ENCODE measurements at places on chromosomes 3 and 15.
A peak's percentile ranks its signal among the peaks of the same experiment; 100 is the strongest.

DNA sequence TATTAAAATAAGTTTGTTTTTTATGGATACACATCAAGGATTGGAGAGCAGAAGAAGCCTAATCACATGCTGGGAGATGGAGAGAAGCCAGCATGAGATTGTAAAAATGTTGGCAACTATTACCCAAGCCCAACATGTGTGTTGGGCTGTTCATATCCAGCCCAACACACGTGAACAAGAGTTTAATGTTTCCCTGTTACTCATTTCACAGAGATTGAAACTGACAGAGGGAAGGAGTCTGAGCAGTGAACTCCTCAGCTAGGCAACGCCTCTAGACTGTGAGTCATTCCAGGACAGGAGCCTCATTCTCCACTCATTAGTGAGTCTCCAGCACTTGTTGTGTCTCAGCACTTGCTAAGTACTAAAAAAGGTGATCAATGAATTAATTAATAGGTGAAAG, 43.2 kb upstream of the CMSS1 start:
- DNase-seq, result no peak

DNA sequence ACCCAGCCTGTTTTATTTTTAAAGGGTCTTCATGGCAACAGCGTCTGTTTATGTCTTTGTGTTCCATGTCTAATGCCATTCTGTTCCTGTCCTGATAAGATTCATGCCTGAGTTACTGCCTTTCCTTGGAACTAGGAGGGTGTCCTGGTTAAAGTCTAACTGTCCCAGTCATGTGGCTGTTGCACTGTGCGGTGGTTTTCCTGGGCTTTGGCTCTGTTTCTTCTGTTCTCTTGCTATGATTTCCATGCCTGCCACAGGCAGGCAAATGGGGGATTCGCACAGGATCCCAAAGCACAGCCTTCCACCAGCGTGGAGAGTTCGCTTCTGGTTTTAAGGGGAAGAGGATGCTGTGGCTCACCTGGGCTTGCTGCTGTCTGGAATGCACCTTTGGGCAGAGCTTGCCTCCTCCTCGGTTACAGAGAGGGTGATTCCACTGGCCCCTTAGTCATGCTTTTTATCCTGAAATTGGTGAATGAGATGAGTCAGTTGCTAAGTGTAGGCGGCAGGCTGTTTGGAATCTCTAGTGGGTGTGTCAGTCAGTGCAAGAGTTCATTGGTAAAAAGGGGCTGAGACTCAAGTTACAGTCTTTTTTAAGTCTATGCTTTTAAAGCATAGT, 86.8 kb downstream of the CCK start:
- no peak for DNase-seq

- DNase-seq, result no peak
Measured at GRCh38 chr3:126932188-126932931, 50.6 kb upstream of the PLXNA1 start.

DNA sequence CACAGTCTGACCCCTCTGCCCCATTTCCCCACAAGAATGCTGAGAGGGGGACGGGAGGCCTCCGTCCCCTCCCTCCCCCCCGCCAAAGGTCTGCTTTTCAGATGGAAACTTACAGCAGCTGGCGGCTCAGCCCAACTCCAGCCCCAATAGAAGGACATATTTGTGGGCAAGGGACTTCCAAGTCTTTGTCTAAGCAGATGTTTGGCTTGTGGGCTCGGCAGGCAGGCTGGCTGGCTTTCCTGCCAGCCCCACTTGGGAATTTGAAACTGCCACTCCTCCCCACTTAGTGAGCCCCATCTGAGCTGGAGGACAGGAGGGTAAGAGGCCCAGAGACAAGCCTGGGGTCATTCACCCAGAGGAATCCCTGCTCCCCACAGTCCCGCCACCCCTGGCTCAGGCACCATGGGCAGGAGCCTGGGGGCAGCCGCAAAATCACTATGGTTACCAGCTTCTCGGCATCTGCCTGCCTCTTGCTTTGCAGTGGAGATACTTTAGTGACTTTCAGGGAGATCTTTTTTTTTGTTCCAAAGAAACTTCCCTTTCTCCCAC, 53.6 kb downstream of the LMCD1 start:
- no peak for DNase-seq

DNA sequence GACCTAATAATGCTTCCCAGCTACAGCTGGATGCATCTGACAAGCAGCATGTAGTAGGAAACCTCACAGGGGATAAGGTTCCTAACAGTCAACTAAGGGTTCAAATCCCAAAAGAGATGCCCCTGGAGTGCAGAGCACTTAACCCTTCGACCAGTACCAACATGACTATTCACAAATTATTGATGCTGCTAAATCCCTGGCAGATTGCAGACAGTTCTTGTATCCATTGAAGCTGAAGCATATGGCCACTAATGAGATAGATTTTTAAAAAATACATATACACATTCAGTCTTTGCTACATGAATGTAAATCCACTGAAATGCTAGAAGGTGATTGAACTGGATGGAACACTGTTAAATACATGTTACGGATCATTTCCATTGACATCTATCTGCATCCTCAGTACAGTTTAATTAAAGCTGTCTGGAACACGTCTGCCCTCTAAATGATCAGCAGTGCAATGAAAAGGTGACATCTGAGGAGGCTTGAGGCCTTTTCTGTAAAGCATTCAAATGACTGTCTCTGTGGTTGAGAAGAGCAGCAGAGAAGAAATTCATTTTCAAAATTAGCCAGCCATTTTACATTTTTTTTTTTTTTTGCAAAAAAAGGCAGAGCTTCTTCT, 19.5 kb upstream of the NANOGP8 start:
- no peak for DNase-seq

DNA sequence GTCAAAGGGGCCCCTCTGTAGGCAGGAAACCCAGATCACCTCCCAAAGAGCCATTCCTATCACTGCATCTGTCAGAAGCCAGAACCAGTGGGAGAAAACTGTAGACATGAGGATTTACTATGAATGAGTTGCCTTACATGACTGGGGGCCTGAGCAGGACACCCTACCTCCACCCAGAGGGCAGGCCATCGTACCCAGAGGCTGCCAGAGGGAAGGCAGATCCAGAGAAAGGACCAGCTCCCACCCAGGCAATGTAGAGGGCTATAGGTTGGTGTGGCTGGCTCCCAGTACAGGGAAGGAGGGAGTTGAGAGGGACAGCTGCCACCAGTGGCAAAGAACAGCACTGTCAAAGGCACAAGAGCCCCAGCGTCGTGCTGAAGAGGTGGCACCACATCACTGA, 233.2 kb downstream of the OCA2 start:
- DNase-seq, result no peak

- DNase-seq, result peak; percentile 46
Measured at GRCh38 chr15:90221246-90221900, 12.4 kb downstream of the CIB1 start.

DNA sequence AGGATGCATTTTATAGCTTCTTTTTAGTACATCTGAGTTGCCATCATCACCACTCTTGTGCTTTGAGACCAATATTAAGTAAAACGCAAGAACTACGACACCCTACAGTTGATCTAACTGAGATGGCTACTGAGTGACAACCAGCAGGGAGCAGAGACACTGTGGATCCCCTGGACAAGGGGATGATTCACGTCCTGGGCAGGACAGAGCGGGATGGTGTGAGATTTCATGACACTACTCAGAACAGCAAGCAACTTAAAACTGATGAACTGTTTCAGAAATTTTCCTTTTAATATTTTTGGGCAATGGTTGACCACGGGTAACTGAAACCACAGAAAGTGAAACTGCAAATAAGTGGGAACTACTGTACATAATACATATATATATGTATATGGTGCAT, 299.2 kb downstream of the ADAMTS17 start:
- DNase-seq, result no peak

GRCh38 chr15:82072926-82073537, 27.2 kb upstream of the MEX3B start:
- DNase-seq, result no peak

DNA sequence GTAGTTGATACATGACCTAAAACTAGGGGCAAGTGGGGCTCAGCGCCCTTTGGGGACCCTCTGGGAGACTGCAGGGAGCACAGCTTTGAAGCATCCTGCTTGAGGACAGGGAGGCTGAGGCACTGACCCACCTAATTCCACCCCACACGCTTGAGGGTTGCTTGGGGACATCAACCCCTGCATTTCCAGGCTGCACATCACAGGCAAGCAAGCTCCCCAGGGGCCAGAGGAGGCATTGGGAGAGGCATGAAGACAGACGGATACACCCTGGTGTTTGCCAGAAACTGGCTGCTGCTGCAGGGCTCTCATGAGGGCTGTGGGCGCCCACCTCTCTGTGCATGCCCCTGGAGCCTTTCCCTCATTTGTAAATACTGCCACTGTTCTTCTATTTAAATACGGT, 99.3 kb downstream of the ABHD5 start:
- DNase-seq, result no peak

DNA sequence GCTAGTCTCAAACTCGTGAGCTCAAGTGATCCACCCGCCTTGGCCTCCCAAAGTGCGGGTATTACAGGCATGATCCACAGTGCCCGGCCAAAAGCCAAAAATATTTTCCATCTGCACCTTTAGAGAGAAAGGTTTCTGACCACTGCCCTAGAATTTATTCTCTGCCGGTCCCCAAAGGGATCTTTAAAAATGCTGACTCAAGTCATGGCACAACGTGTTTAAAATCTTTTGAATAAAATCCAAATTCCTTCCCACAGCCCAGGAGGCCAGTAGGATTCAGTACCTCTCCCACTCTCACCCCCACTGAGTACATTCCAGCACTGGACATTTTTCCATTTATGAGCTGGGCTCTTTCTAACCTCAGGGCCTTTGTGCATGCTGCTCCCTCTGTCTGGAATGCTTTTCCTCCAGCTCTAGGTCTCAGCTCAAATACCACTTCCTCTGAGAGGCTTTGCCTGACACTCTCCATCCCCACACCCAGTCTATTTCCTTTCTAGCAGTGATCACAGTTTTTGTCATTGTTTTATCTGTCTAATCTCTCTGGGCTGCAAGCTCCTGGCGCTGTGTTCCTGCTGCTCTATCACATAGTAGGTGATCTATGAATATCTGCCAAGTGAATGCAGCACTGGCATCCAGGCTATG, 502.9 kb downstream of the SHQ1 start:
- no peak for DNase-seq

DNA sequence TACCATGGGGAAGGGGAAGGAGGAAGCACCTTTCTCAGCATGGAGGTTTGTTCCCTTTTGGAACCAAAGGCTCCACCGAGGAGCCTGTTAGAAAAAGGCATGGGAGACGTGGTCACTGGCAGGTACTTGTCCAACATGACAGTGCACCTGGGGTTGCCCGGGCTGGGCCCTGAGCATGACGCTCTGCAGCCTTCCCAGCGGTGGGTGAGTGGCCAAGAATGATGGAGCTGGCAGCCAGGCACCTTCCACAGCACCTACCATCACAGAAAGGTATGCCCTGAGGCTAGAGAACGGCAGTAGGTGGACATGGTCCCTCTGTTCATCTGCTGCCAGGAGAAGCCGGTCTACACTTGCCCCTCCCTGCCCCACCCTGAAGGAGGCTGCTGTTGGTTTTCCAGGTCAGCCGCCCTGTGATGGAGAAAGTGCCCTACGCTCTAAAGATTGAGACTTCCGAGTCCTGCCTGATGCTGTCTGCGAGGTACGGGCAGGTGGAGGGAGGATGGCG, 29.0 kb upstream of the NR2C2 start:
- no peak for DNase-seq

- peak; percentile 82 for DNase-seq
Measured at GRCh38 chr3:196604548-196604947, 34.9 kb upstream of the NRROS start.

DNA sequence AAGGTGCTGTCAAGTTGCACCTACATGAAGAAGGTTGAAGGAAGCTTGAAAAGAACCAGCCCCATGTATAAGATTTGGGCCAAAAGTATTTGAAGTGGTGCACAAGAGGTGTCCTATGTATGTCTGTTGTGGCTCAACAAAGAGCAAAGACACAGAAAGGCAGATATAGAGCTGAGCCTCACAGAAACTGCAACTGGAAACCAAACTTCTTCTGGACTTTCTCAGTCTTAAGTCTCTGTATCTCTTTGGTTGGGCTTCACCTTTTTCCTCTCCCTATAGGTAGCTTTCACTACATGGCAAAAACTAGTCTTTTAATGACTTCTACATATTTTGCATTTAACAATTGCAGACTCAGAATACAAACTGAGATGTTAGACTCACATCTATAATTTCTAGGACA, 8.8 kb upstream of the CMC1 start:
- DNase-seq, result no peak

- DNase-seq, result no peak
Measured at GRCh38 chr3:176953106-176954060, 243.9 kb downstream of the TBL1XR1 start.

GRCh38 chr3:162353414-162353813, 856.8 kb downstream of the OTOL1 start:
- DNase-seq, result no peak

DNA sequence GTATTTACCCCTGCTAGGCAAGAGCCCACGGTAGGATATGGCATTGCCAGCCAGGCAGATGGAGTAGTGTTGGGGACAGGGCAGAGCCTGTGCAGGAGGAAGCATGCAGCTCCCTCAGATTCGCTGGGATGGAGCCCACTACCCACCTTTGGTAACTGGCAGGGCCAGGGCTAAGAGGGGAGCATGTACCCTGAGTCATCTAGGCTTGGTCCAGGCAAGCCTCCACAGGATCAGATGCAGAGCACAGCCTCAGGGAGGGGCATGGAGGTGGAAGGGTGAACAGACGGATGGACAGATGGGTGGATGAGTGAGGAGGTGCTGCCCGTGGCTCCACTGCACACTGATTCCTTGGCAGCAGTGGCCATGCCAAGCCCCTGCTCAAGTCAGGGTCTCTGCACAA, 33.0 kb downstream of the IL20RB start:
- DNase-seq, result no peak

GRCh38 chr15:71732636-71733035, 77.7 kb upstream of the NR2E3 start:
- no peak for DNase-seq

DNA sequence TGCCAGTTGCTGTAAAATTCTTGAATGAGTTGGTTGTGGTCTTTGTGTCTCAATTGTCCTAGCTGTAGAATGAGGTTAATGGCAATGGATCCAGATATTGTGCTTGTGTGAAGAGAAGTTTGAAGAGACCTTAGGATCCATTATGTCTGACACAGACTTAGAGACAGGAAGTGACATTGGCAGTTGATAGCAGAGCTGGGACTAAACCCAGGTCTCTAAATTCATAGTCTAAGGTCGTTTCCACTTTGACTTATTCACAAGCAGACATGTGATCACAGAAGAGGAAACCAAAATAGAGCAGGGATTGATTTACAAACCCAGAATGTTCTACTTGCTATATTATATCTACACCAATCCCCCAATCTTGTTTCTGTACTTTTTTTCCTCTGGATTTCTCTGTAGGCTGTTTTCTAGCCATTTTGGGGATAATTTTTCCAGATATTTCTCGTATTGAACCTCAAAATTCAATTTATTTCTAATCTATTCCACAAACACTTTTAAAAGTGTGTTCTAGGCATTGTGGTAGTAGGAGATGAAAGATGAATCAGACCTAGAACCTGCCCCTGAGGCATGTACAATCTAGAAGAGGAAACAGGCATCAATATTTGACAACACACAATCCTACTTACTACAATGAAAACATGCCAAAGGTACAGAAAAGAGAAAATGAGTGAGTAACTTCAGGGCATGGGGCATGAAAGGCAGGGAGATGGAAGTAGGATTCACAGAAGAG, 123.3 kb downstream of the NFKBIZ start:
- DNase-seq, result no peak

GRCh38 chr3:47849699-47850563, 47.0 kb downstream of the DHX30 start:
- DNase-seq, result no peak

- no peak for DNase-seq
Measured at GRCh38 chr3:170330366-170330765, 27.1 kb upstream of the SKIL start.

- DNase-seq, result no peak
Measured at GRCh38 chr15:57859130-57859685, 152.7 kb downstream of the POLR2M start.
